Astrocyte (in vitro differentiated cells and primary cell): ENCODE measurements at places on chromosomes 4 and X. TPM values are rescaled to one million over a fixed set of nuclear protein-coding genes. Genes with fewer than 3 reads are reported as not detected.

GPR119 gene
- total RNA-seq = not detected in 2 replicates

ENPP6 gene
- total RNA-seq = 0.50 TPM in 1 of 2 replicates, not detected in the other

DNA sequence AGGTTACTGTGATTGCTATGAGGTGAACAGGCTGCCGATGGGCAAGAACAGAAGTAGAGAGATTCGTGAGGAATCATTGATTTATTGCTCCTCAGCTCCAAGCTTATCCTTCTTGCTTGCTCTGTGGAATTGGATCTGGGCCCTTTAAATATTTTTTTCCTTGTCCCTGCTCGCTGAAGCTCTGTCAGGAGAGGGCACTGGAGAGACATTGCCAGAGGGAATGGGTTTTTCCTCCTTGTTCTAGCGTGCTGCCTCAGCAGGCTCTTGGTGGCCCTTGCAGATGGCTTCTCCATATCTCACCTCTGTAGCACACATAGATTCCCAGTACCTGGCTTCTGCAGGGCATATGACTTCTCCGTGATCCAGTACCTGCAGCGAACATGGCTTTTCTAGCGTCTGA lies 67.4 kb downstream of the CNGA2 start:
- no peak for DNase-seq

DNA sequence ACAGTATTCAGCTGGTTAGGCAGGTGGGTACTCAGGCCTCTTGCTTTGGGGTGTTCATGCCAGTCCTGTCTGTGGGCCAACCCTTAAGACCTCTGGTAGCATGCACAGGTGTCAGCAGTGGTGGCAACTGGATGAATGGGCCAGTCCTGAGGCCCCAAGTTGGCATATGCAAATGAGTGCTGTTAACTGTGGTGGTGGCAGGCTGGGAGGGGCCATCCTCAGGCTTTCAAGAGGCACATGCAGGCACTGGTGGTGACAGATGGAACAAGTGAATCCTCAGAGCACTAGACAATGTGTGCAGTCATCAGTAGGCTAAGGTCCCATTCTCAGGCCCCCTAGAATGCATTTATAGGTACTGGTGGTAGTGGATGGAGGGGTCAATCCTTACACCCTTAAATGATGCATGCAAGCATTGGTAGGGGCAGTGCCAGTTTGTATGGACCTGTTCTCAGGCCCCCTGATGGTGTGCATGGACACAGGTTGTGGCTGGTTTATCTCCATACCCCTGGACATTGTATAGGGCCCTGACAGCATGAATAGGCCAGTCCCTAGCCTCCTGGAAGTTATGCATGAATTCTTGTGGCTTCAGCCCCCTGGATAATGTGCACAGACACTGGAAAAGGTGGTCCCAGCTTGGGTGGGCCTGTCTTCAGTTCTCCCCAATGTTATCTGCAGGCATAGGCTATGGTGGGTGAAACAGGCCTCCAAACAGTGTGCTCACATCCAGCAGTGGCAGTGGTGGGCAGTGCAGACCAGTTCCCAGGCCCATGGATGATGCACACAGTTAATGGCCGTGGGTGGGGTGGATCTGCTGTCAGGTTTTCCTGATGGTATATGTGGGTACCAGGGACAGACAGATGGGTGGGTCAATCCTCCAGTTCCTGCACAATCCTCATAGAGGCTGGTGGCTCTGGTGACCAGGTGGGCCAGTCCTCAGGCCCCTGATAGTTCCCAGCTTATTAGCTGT lies 24.7 kb downstream of the TECRL start:
- DNase-seq = no peak

VSIG4 gene
- total RNA-seq = not detected in 2 replicates
